HT1080 (cell line): ENCODE measurements at places on chromosomes 16 and 17. TPM values are rescaled to one million over a fixed set of nuclear protein-coding genes. Genes with fewer than 3 reads are reported as not detected.

DOC2A gene
- total RNA-seq = 0.10 and 0.63 TPM in 2 replicates

ARL16 gene
- 47.9 and 59.7 TPM in 2 replicates for total RNA-seq

CIBAR2 gene
- total RNA-seq = not detected in 2 replicates

C16orf95 gene
- 7.0 and 9.1 TPM in 2 replicates for total RNA-seq

SCGB1C2 gene
- not detected in 2 replicates for total RNA-seq
